ENCODE measurements at places on chromosomes 3 and 15. TPM values are rescaled to one million over a fixed set of nuclear protein-coding genes. Genes with fewer than 3 reads are reported as not detected.

GRCh38 chr3:3301476-3301875 lies 122.0 kb upstream of the CRBN start:
- no peaks in the 10 kb centered on the region for H3K36me3 ChIP-seq
- H3K4me3 ChIP-seq = no peak overlapping the region
- no peak for DNase-seq
- no peaks in the 10 kb centered on the region for H3K4me1 ChIP-seq

GRCh38 chr3:38655708-38656300 lies 6.3 kb upstream of the SCN5A start:
- no peak overlapping the region for H3K27ac ChIP-seq
- DNase-seq = no peak
- H3K4me1 ChIP-seq = peaks cover 4% of the 10 kb centered on the region
- no peaks in the 10 kb centered on the region for H3K36me3 ChIP-seq
- H3K4me3 ChIP-seq = no peak overlapping the region
- H3K27me3 ChIP-seq = peaks cover 7% of the 10 kb centered on the region

GRCh38 chr3:45566196-45566595 lies 28.4 kb upstream of the LIMD1 start:
- H3K36me3 ChIP-seq = no peaks in the 10 kb centered on the region
- no peaks in the 10 kb centered on the region for H3K27me3 ChIP-seq
- peaks cover under 1% of the 10 kb centered on the region for H3K4me1 ChIP-seq
- H3K4me3 ChIP-seq = no peak overlapping the region
- DNase-seq = no peak

DNA sequence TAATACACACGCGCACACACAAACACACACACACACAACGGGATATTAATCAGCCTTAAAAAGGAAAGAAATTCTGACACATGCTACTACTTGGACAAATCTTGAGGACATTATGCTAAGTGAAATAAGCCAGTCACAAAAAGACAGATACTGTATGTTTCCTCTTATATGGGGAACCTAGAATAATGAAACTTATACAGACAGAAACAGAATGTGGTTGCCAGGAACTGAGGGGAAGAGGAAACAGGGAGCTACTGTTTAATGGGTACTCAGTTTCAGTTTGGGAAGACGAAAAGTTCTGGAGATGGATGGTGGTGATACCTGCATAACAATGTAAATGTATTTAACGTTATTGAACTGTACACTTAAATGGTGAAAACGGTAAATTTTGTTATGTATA lies 20.2 kb downstream of the ICE2 start:
- DNase-seq = no peak
- H3K36me3 ChIP-seq = no peaks in the 10 kb centered on the region
- H3K27ac ChIP-seq = no peak overlapping the region
- no peaks in the 10 kb centered on the region for H3K4me1 ChIP-seq

DNA sequence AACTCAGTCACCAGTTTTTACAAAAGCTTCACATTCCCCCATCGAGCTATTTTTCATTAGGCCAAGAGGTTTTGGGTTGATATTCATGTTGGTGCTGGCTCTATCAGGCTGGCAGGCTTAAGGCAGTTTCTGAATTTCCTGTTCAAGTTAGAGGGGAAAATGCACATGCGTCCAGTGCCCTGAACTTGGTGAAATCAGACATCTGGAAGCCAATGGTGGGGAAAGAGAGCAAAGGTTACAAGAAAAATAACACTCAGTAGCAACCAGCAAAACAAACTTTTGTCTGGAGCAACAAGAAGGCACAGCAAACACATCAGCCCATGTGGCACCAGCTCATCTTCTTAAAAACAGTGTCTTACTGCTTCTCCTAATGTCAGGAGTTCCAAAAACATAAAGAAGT lies 155.6 kb upstream of the TSC22D2 start:
- H3K4me1 ChIP-seq = peaks cover 41% of the 10 kb centered on the region
- DNase-seq = no peak
- H3K4me3 ChIP-seq = no peak overlapping the region
- H3K27me3 ChIP-seq = no peaks in the 10 kb centered on the region
- H3K36me3 ChIP-seq = no peaks in the 10 kb centered on the region

GRCh38 chr3:12744326-12744725 lies 14.7 kb downstream of the TMEM40 start:
- H3K27me3 ChIP-seq = no peaks in the 10 kb centered on the region
- no peaks in the 10 kb centered on the region for H3K4me1 ChIP-seq
- H3K36me3 ChIP-seq = no peaks in the 10 kb centered on the region
- no peak for DNase-seq
- no peak overlapping the region for H3K27ac ChIP-seq

GRCh38 chr3:78712270-78712669 lies 1055.5 kb downstream of the ROBO1 start:
- no peak overlapping the region for H3K27ac ChIP-seq
- H3K4me1 ChIP-seq = no peaks in the 10 kb centered on the region
- DNase-seq = no peak
- no peaks in the 10 kb centered on the region for H3K27me3 ChIP-seq

- H3K27me3 ChIP-seq = no peaks in the 10 kb centered on the region
- H3K4me3 ChIP-seq = no peak overlapping the region
- no peaks in the 10 kb centered on the region for H3K4me1 ChIP-seq
- no peaks in the 10 kb centered on the region for H3K36me3 ChIP-seq
- H3K27ac ChIP-seq = no peak overlapping the region
Measured at GRCh38 chr3:185094697-185095096, 58.2 kb downstream of the C3orf70 start.

GRCh38 chr3:154123906-154124305 lies 2.7 kb downstream of the ARHGEF26 start:
- no peaks in the 10 kb centered on the region for H3K27me3 ChIP-seq
- peaks cover 34% of the 10 kb centered on the region for H3K4me1 ChIP-seq
- H3K27ac ChIP-seq = no peak overlapping the region
- no peak for DNase-seq
- no peak overlapping the region for H3K4me3 ChIP-seq
- H3K36me3 ChIP-seq = no peaks in the 10 kb centered on the region

DNA sequence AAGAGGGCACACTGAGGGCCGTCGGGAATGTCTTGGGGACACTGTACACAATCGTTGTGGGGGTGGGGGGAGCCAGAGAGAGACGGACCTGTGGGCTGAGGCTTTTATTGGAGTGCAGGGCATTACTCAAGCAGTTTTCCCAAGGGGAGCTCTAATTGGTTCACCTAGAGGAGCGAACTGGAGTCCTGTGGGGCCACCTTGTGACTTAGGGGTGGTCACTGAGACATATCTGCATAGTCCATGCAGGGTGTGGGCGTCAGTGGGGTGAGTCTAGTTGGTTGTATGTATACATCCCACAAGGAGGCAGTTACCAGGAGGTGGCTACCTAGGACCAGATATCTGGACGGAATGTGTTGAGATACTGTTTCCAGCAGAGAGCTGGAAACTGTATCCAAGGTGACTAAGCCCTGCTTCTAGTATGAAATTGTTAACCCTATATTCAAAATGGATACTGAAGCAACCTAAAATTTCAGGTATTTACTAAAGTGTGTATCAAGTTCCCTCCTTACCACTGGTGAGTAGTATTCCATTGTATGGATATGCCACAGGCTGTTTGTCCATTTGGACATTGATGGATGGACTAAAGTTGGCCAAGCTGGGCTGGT lies 2.6 kb upstream of the PIGZ start:
- no peak overlapping the region for H3K4me3 ChIP-seq
- no peak for DNase-seq
- peaks cover 17% of the 10 kb centered on the region for H3K4me1 ChIP-seq
- H3K36me3 ChIP-seq = no peaks in the 10 kb centered on the region
- no peak overlapping the region for H3K27ac ChIP-seq

DNA sequence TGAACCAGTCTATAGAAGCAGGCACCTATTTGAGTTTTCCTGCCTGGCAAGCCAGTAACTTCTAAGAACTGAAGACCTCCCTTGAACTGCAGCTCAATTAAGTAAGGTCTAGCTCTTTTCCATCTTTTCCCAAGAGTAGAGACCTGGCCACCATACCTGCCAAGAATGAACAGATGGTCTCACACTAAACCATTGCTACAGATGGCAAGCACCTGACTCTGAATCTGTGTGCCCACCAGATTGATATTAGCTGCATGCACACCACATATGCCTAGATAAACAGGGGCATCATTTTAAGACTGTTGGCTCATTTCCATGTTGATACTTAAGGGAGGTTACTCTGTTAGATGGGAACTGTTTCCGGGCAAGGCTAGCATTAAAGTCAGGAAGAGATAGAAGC lies 34.8 kb upstream of the GSK3B start:
- no peaks in the 10 kb centered on the region for H3K36me3 ChIP-seq
- H3K27me3 ChIP-seq = no peaks in the 10 kb centered on the region
- no peaks in the 10 kb centered on the region for H3K4me1 ChIP-seq
- DNase-seq = no peak

DNA sequence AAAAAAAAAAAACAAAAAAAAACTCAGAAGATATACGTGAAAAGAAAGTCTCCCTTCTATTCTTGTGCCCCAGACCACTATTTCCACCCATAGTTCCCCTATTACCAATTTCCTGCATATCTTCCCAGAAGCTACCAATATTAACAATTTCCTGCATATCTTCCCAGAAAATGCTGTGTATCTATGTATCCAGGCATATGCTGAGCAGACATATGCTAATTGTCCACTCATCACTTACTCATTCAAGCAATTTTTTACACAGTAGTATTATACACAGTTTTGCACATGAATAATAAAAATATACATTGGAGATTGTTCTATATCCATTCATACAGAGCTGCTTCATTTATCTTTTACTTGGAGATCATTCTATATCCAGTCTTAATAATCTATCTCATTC lies 12.6 kb upstream of the SLMAP start:
- H3K27me3 ChIP-seq = no peaks in the 10 kb centered on the region
- no peak for DNase-seq
- no peak overlapping the region for H3K4me3 ChIP-seq
- H3K36me3 ChIP-seq = no peaks in the 10 kb centered on the region

GRCh38 chr3:180040966-180041365 lies 4.2 kb upstream of the PEX5L start:
- DNase-seq = no peak
- H3K27ac ChIP-seq = no peak overlapping the region
- H3K4me3 ChIP-seq = no peak overlapping the region
- no peaks in the 10 kb centered on the region for H3K36me3 ChIP-seq
- H3K27me3 ChIP-seq = no peaks in the 10 kb centered on the region

- H3K4me3 ChIP-seq = no peak overlapping the region
- no peaks in the 10 kb centered on the region for H3K36me3 ChIP-seq
- no peaks in the 10 kb centered on the region for H3K4me1 ChIP-seq
- DNase-seq = no peak
- no peak overlapping the region for H3K27ac ChIP-seq
- H3K27me3 ChIP-seq = no peaks in the 10 kb centered on the region
Measured at GRCh38 chr3:139307601-139308555, 35.9 kb upstream of the MRPS22 start.

DNA sequence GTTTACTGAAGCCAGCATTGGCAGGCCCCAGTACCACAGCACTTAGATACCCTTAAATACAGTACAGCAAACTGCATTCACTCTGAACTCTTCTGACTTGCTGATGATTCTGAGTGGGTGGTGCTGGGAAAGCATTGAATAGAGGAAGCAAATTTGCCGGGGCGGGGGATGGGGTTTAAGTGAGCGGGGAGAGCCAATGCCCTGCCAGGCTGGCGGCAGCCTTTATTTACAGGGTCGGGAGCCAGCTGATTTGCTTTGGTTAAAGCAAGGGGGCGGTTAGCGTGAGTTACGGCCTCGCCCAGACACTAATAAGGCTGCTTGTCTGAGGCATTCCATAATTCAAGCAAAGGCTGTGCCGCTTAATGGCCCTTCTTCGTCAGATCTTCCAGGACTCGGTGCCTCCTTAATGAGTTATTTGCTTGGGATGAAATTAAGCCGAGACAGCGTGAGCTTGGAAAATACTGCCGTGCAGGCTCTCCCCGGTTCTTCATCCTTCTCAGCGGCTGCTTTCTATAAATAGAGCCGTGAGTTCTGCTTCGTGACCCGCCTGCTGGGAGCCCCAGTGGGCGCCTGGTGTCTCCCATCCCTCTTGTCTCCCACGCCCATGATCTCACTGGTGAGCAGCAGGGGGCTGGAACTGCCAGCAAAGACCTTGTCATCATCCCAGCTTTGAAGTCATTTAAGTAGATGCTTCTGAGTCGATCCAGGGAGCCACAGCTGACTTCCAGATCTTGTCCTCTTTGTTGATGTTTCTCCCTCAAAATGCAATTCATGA lies 25.8 kb downstream of the SPSB4 start:
- H3K4me1 ChIP-seq = peaks cover 68% of the 10 kb centered on the region
- peak overlapping the region; percentile 17 for H3K27ac ChIP-seq
- DNase-seq = peak; percentile 62
- no peaks in the 10 kb centered on the region for H3K27me3 ChIP-seq
- no peaks in the 10 kb centered on the region for H3K36me3 ChIP-seq

DNA sequence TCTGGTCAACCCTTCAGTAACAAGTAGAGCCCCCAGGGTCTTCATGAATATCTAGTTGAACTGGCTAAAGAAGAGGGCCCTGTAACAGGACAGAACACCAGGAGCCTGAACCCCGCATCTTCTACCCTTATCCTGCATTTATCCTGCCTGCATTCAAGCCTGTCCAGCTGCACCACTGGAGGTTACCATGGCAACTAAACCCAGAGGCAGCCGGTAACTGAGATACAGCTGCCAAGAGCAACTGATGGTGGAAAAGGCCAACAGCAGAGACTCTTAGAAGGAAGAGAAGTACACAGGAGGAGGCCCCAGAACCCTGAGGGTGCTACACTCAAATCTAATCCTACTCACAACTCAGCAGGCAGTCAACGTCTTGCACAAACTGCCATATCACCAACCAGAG lies 3.7 kb upstream of the PRKAR2A start:
- no peak overlapping the region for H3K27ac ChIP-seq
- H3K27me3 ChIP-seq = no peaks in the 10 kb centered on the region
- H3K4me1 ChIP-seq = peaks cover 26% of the 10 kb centered on the region

- peak; percentile 96 for DNase-seq
- H3K27ac ChIP-seq = peak overlapping the region; percentile 88
- no peak overlapping the region for H3K4me3 ChIP-seq
- H3K36me3 ChIP-seq = no peaks in the 10 kb centered on the region
- no peaks in the 10 kb centered on the region for H3K27me3 ChIP-seq
- peaks cover 42% of the 10 kb centered on the region for H3K4me1 ChIP-seq
Measured at GRCh38 chr15:65832549-65833364, 36.5 kb upstream of the RAB11A start.

- no peak overlapping the region for H3K27ac ChIP-seq
- DNase-seq = no peak
- no peaks in the 10 kb centered on the region for H3K4me1 ChIP-seq
- H3K4me3 ChIP-seq = no peak overlapping the region
- no peaks in the 10 kb centered on the region for H3K27me3 ChIP-seq
- H3K36me3 ChIP-seq = no peaks in the 10 kb centered on the region
Measured at GRCh38 chr3:132925256-132925930, 112.8 kb upstream of the TMEM108 start.

DNA sequence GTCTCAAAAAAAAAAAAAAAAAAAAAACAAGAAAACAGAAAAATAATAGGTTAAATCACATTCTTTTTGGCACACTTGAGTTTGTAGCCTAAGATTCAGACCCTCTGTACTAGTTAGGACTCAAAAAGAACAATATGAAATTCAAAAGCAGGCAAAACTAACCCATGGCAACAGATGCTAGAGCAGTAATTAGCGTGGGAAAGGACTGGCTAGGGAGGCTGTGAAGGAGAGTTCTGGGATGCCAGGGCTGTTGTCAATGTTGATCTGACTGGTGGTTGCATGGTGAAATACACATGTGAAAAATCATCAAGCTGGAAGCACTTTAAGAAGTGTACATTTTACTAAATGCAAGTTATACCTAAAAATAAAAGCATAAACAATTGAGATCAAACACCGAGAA lies 35.6 kb downstream of the KLHL6 start:
- H3K27ac ChIP-seq = no peak overlapping the region
- H3K4me3 ChIP-seq = no peak overlapping the region

The CKMT1A gene
- total RNA-seq = 2.6 TPM

The FBXO40 gene
- not detected for total RNA-seq

The DLL4 gene
- total RNA-seq = 0.33 TPM

The PROS1 gene
- total RNA-seq = 15.8 TPM

The STAC gene
- 1.3 TPM for total RNA-seq

The COPB2 gene
- 65.6 TPM for total RNA-seq

The LMCD1 gene
- 32.4 TPM for total RNA-seq

The GREM1 gene
- 6.5 TPM for total RNA-seq

All from body of pancreas (tissue), 4 donors.